Activated naive CD8-positive, alpha-beta T cell treated with anti-CD3 and anti-CD28 coated beads, Interleukin-2, amount 10 ng/mL, durations not matched to agents 7 days and 5 days (primary cell): ENCODE measurements at places on chromosomes 6 and 20. TPM values are rescaled to one million over a fixed set of nuclear protein-coding genes. Genes with fewer than 3 reads are reported as not detected.

GRCh38 chr6:158831571-158831970 is 12.4 kb upstream of the EZR start:
- DNase-seq, result no peak

- DNase-seq, result peak; percentile 23
Observed at GRCh38 chr20:25310921-25311728, 63.2 kb downstream of the PYGB start.

Gene TCF15
- total RNA-seq, result not detected

Gene CYP24A1
- 0.40 TPM for total RNA-seq

GRCh38 chr20:23087587-23088251 is 1.6 kb upstream of the CD93 start:
- DNase-seq, result no peak

DNA sequence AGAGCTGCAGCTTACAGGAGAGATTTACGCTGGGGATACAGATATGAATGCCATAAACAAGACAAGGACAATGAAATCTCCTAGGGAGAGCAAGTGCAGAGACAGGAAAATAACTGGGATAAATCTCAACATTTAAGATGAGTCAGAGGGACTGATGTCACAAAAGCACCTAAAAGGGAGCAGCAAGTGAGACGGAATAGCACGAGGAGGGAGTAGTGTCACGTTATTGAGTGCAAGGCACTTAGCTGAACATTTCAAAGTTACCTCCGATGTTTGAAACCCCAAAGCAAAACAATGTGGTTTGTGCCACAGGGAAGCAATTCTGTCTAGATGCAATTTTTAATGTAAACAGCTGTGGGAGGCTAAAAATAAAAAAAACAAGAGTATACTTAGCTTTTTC is 1131.7 kb upstream of the EYS start:
- no peak for DNase-seq
